Stimulated activated CD4-positive, alpha-beta T cell treated with anti-CD3 and anti-CD28 coated beads, Interleukin-1b, Interleukin-23, amount 100 ng/mL, for 1 hour (primary cell): ENCODE measurements at places on chromosomes 13 and 19.

DNA sequence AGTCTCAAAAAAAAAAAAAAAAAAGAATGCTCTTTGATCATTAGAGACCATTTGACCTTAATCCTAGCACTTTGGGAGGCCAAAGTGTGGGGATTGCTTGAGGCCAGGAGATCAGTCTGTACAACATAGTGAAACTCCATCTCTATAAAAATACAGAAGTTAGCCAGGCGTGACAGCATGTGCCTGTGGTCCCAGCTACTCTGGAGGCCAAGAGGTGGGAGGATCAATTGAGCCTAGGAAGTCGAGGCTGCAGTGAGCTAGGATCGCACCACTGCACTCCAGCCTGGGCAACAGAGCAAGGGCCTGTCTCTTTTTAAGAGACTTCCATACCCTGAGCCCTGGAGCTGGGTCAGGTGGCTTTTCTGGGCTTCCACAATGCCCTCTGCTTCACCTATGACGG, 11.5 kb upstream of the COLGALT1 start:
- no peak for DNase-seq

- no peak for DNase-seq
Observed at GRCh38 chr19:34925278-34925855, 1.3 kb upstream of the ZNF30 start.

- DNase-seq: no peak
Observed at GRCh38 chr19:16002406-16003384, 53.9 kb downstream of the OR10H4 start.

- DNase-seq: no peak
Observed at GRCh38 chr19:2056837-2057192, 5.8 kb upstream of the MKNK2 start.

- no peak for DNase-seq
Observed at GRCh38 chr19:42433503-42434260, 6.5 kb upstream of the LIPE start.
